ENCODE measurements at places on chromosomes 3 and 15. TPM values are rescaled to one million over a fixed set of nuclear protein-coding genes. Genes with fewer than 3 reads are reported as not detected.

Gene GOLGA8H
- total RNA-seq = 0.57 TPM

Gene INTS14
- total RNA-seq = 33.7 TPM

Gene IL1RAP
- total RNA-seq = 2.6 TPM

GRCh38 chr3:122021811-122022401, at the start of gene ILDR1:
TSS of gene ILDR1 (minus strand) at chr3:122022247. CDS start at chr3:122022077, 170 bp downstream.
- peak within 1 kb of the TSS; percentile 24 for H3K4me3 ChIP-seq
- H3K4me1 ChIP-seq = peaks cover 8% of the 10 kb centered on the region
- no peaks in the 10 kb centered on the region for H3K36me3 ChIP-seq
- peaks cover 14% of the 10 kb centered on the region for H3K27me3 ChIP-seq
- no peak within 1 kb of the TSS for H3K27ac ChIP-seq
- DNase-seq = peak; percentile 81

- H3K36me3 ChIP-seq = no peaks in the 10 kb centered on the region
- H3K4me3 ChIP-seq = peak within 1 kb of the TSS; percentile 72
- peaks cover 27% of the 10 kb centered on the region for H3K27me3 ChIP-seq
- no peaks in the 10 kb centered on the region for H3K4me1 ChIP-seq
- peak; percentile 87 for DNase-seq
Observed at GRCh38 chr3:50503504-50504342, at the start of gene CACNA2D2. TSS of gene CACNA2D2 (minus strand) at chr3:50503634. CDS start at chr3:50503423, 211 bp downstream.

DNA sequence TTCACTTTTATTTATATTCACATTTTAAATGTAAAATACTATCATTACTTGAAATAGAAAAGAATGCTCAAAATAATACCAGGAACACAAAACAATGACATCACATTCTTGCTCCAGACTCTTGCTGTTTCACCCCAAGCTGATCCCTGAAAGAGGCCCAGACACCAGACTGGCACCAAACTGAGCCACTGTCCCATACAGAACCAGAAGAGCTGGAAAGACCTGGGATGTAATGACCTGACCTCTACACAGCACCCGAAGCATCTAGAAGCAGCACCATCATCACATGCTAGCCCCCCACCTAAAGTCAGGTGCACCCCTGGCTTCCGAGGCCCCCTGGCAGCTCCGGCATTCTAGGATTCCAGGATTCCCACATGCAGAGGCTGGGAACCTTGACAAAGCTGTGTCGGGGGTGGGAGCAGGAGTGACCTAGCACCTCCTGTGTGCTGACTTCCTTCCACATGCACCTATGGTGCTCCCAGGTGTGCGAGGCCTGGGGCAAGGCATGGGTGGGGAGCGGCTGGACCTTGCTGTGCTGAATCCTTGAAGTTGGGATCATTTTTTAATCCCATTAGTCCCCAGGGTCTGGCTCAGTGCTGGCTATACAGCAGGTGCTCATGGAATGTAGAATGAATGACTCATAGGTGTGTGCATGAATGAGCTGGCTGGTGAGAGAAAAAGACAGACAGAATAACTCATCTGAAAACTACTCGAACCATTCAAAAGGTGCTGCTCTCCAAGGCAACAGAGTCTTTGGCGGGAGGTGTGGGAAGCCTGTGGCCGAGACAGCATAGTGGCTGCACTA, 144.7 kb upstream of the IQSEC1 start:
- H3K36me3 ChIP-seq = no peaks in the 10 kb centered on the region
- DNase-seq = no peak
- H3K4me3 ChIP-seq = no peak overlapping the region
- no peak overlapping the region for H3K27ac ChIP-seq
- H3K27me3 ChIP-seq = no peaks in the 10 kb centered on the region
- H3K4me1 ChIP-seq = no peaks in the 10 kb centered on the region

- no peak for DNase-seq
- no peaks in the 10 kb centered on the region for H3K27me3 ChIP-seq
- H3K4me3 ChIP-seq = no peak overlapping the region
- no peak overlapping the region for H3K27ac ChIP-seq
Observed at GRCh38 chr15:22880068-22880980, 41.9 kb downstream of the NIPA2 start.

- no peak for DNase-seq
- H3K27me3 ChIP-seq = peaks cover 15% of the 10 kb centered on the region
- H3K4me3 ChIP-seq = no peak overlapping the region
- no peak overlapping the region for H3K27ac ChIP-seq
- H3K4me1 ChIP-seq = no peaks in the 10 kb centered on the region
- no peaks in the 10 kb centered on the region for H3K36me3 ChIP-seq
Observed at GRCh38 chr3:14300721-14301399, 101.5 kb upstream of the SLC6A6 start.

DNA sequence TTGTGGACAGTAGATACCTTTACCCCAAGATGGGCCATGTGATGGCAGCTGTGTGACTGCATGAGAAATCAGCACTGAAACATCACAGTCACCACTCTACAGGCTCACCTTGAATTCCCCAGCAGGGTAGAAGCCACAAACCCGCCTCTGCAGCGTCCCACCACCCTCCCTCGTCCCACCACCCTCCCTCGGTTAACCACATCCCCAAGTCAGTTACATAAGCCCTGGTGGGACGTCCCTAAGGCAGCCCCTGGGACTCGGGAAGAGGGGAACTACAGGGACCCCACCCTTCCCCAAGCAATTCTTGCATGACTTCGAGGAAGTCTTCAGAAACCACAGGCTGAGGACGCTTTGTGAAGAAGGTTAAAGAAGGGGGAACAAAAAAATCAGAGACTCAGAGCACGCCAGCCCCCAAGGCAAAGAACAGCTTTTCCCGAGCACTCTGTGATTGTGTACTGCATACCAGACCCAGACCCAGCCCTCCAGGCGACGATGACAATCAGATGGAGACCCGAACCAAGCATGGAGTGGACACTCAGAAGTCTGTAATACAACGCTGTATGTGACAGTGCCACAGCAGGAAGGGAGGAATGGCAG, 60.5 kb downstream of the SH3BP5 start:
- no peaks in the 10 kb centered on the region for H3K27me3 ChIP-seq
- H3K4me3 ChIP-seq = no peak overlapping the region
- no peaks in the 10 kb centered on the region for H3K4me1 ChIP-seq
- DNase-seq = peak; percentile 38

GRCh38 chr3:39108200-39108710, 775 bp downstream of the TTC21A start:
- H3K27ac ChIP-seq = no peak overlapping the region
- no peaks in the 10 kb centered on the region for H3K27me3 ChIP-seq
- H3K4me3 ChIP-seq = peak overlapping the region; percentile 92
- no peaks in the 10 kb centered on the region for H3K36me3 ChIP-seq
- no peak for DNase-seq

GRCh38 chr3:76400141-76400540, 614.8 kb upstream of the ZNF717 start:
- H3K27me3 ChIP-seq = no peaks in the 10 kb centered on the region
- H3K4me3 ChIP-seq = no peak overlapping the region
- H3K36me3 ChIP-seq = no peaks in the 10 kb centered on the region
- H3K4me1 ChIP-seq = no peaks in the 10 kb centered on the region
- H3K27ac ChIP-seq = no peak overlapping the region

- peaks cover 13% of the 10 kb centered on the region for H3K36me3 ChIP-seq
- H3K4me3 ChIP-seq = no peak overlapping the region
- no peak for DNase-seq
- no peaks in the 10 kb centered on the region for H3K27me3 ChIP-seq
- H3K4me1 ChIP-seq = peaks cover 2% of the 10 kb centered on the region
Observed at GRCh38 chr3:50583897-50584296, 14.6 kb downstream of the HEMK1 start.

DNA sequence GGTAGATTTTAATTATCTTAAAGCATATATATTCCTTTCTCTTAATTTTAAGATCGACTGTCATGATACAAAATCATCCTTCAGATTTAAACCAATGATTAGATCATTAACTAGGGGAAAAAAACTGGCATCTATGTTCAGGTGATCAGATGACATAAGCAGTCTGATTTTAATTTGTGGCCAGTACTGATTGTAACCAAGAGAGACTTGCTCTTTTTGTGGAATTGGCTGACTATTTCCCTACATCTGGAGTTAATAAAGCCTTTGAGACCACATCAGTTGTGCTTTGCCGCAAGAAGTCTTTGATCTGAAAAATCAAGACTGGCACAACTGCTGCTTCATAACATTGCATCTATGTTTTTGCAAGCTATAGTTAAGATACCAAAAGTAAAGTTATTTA, 148.4 kb upstream of the CGNL1 start:
- no peak for DNase-seq
- H3K4me1 ChIP-seq = no peaks in the 10 kb centered on the region
- H3K4me3 ChIP-seq = no peak overlapping the region
- no peaks in the 10 kb centered on the region for H3K27me3 ChIP-seq
- no peak overlapping the region for H3K27ac ChIP-seq
- H3K36me3 ChIP-seq = peaks cover 14% of the 10 kb centered on the region

DNA sequence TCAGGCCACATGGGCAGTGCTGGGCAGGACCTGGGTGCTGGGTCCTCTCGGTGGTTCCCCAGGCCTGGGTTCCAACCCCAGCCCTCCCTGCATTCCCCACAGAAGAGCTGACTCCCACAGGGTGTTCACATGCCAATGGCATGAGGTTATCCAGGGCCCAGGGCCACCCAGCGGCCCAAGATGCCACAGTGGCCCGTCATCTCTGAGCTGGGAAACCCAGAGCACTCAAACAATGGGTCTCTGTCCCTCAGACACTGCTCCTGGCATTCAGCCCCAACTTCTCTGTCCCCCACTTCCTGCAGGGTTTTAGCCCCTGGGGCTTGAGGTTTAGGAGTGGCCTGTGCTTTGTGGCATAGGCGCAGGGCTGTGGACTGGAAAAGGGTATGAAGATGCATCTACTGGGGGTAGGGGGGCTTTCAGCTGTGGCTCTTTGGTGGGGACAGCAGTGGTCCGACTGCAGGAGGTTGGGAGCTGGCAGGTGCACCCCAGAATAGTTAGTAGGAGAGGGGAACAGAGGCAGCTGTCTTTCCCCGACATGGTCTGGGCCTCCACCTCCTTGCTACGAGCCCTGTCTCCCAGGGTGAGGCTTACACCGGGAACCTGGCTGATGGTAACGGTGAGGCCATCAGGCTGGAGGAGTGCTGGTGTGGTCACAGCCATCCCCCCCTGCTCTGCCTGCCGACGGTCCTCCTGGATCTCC, 1.7 kb downstream of the CCDC9B start:
- H3K27me3 ChIP-seq = no peaks in the 10 kb centered on the region
- H3K27ac ChIP-seq = no peak overlapping the region
- H3K4me3 ChIP-seq = no peak overlapping the region
- DNase-seq = no peak

All from endodermal cell (in vitro differentiated cells).